ENCODE measurements at places on chromosomes 6 and 20. TPM values are rescaled to one million over a fixed set of nuclear protein-coding genes. Genes with fewer than 3 reads are reported as not detected.
A peak's percentile ranks its signal among the peaks of the same experiment; 100 is the strongest.

- no peaks in the 10 kb centered on the region for H3K27me3 ChIP-seq
- no peaks in the 10 kb centered on the region for H3K36me3 ChIP-seq
- no peaks in the 10 kb centered on the region for H3K4me1 ChIP-seq
- H3K4me3 ChIP-seq, result no peak overlapping the region
These were observed 177.2 kb upstream of the TAB2 start for GRCh38 chr6:149140137-149140909.

- H3K36me3 ChIP-seq, result no peaks in the 10 kb centered on the region
- peak; percentile 67 for DNase-seq
These were observed 206.9 kb downstream of the IBTK start for GRCh38 chr6:82040405-82041221.

SLC17A2 gene
- polyA plus RNA-seq, result not detected

TMEM200A gene
- 70.5 TPM for polyA plus RNA-seq

CEP162 gene
- 2.6 TPM for polyA plus RNA-seq

Data from fibroblast of lung (primary cell).